ENCODE measurements at places on chromosomes 12 and 14.

DNA sequence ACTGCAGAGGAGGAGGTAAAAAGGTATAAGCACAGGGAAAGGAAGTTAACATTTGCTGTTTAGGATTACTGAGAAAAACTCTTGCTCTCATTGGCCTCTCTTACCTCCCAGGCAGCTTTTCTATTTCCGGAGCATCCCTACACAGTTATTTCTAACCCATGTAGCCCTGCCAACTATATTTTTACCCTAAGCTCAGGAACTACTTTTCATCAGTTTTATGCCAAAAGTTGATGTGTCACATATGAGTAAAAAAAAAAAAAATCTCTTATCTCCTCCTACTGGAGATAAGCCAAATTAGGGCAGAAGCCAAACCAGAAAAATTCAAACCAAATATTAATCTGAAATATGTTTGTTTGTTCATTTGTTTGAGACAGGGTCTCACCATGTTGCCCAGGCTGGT, 34.4 kb upstream of the PSMA6 start:
- no peak for DNase-seq

GRCh38 chr12:4030929-4031702, 157.9 kb upstream of the PARP11 start:
- peak; percentile 57 for DNase-seq

DNA sequence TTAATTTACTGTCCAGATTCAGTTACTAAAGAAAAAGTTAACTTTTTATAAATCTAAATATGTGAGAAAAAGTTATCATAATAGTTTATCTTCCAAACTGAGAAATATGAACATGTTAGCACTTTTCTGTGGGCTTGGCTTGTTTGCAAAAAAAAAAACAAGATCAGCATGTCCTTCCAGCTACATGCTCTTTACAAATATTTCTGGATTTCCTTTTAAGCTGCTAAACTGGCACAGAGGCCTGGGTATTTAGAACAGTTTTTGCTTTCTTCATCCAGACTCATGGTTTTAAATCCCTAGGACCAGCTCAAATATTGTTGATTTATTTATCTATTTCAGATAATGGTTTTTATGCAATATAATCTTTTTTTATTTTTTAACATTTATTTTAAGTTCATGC, 1444.5 kb upstream of the FLRT2 start:
- DNase-seq = no peak

DNA sequence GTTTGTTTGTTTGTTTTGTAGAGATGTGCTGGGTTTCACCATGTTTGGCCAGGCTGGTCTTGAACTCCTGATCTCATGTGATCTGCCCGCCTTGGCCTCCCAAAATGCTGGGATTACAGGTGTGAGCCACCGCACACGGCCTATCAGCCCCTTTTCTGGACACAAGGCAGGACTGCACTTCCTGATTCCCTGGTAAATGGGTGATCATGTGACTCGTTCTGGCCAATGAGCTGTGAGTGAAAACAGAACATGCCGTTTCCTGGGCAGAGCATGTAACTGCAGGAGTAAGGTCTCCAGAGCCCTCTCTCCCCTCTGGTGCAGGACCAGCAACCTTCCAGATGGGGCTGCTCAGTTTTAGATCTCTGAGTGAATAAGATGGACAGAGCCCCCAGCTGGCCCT, 92.7 kb downstream of the ITPK1 start:
- no peak for DNase-seq

DNA sequence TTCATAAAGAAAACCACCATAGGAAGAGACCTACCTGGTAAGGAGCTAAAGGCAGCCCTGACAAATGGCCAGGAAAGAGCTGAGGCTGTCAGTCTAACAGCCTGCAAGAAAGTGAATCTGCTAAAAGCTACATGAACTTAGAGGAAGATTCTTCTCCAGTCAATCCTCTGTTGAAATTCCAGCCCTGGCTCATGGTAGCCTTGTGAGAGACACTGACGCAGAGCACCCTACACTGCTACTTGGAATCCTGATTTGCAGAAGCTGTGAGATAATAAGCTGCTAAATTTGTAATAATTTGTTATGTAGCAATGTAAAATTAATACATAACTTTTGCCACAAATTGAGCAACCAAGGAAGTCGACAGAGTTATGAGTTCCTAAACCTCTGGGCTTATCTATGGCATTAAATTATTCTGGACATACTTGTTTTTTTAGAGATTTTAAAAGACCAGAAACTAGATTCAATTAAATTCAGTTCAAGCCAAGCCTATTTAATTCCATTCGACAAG, 257.0 kb downstream of the ETNK1 start:
- DNase-seq = no peak

GRCh38 chr12:117300174-117300573, 61.3 kb downstream of the NOS1 start:
- no peak for DNase-seq

Data from stimulated activated CD8-positive, alpha-beta memory T cell treated with anti-CD3 and anti-CD28 coated beads, Interleukin-7, amount 100 ng/mL, for 48 hours (primary cell).